ENCODE measurements at places on chromosomes 11 and 22.

DNA sequence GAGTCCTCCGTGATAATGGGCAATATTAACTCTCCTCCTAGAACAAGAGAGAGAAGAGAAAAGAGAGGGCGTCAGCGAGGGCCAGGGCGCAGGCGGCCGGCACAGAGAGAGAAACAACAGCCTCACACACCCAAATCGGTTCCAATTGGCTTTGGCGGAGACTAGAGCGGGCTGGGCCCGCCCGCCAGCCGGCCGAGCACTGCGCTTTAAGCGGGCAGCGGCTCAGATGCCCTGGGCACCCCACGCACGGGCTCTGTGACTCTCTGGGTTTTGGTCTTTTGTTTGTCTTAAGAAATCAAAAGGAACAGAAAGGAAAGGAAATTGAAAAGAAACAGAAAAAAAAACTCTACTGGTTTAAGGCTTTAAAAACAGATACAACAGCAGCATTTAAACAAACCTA lies 17.0 kb downstream of the SLC22A12 start:
- no peak for DNase-seq

- DNase-seq = no peak
These were observed 86.9 kb upstream of the ANO3 start for GRCh38 chr11:26245046-26245445.

DNA sequence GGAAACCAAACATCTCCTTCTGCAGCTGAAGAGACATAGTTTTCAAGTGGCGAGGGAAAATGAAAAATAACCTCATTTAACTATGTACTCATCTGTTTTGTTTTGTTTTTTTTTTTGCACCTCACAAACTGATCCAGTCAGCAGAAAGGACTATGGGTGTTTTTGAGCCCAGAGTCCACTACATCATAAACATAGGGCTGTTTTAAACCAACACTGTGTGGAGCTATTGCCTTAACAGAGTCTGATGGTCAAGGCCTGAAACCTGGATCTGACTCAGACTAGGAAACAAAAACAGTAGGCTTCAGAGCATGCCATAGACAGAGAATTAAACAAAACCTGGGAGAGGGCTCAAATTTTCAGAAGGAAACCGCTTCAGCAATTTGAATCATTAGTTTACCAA lies 99.3 kb upstream of the FSHB start:
- DNase-seq = no peak

- no peak for DNase-seq
These were observed 18.4 kb downstream of the OR51L1 start for GRCh38 chr11:5013012-5013411.

DNA sequence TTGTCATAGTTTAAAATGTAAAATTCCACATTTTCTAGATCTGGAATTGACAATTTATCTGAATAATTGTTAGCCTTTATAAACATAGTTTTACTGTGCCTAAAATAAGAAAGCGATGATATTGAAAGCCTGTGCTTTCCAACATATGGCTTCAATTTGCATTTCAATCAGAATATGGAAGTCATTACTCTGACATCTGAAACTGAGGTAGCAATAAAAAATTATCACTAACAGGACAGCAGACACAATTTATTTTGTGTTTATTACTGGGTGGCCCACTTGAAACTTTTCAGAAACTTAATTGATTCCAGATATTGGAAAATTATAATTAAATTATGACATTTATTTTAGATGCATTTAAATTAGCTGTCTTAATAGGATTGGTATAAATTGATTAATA lies 78.5 kb downstream of the TMEM135 start:
- no peak for DNase-seq

- no peak for DNase-seq
These were observed 9.3 kb upstream of the PDGFB start for GRCh38 chr22:39254122-39254521.

GRCh38 chr11:128690665-128691101 lies 3.2 kb upstream of the FLI1 start:
- no peak for DNase-seq

- DNase-seq = no peak
These were observed 123.4 kb upstream of the SYT13 start for GRCh38 chr11:45409587-45409986.

GRCh38 chr22:29487426-29487986 lies 7.5 kb downstream of the NEFH start:
- no peak for DNase-seq

DNA sequence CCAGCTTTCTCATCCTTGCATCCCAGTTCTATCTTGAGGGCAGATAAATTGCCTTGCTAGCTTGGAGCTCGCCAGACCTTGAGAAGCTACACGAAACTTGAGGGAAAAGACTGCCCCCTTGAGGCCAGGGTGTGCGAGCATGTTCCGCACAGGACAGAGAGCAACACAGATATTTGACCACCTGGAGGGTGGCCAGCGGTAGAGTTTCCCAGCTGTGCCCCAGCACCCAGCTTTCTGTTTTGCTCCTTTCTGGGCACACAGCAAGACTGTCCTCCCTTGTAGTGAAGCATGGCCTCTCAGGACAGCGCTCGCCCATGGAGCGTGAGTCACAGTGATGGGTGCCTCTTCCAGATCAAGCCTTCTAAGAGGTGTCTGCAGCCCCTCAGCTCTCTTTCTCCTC lies 23.5 kb downstream of the SPATA19 start:
- DNase-seq = peak; percentile 88

GRCh38 chr11:77147668-77148321 lies 19.7 kb downstream of the MYO7A start:
- DNase-seq = peak; percentile 61

DNA sequence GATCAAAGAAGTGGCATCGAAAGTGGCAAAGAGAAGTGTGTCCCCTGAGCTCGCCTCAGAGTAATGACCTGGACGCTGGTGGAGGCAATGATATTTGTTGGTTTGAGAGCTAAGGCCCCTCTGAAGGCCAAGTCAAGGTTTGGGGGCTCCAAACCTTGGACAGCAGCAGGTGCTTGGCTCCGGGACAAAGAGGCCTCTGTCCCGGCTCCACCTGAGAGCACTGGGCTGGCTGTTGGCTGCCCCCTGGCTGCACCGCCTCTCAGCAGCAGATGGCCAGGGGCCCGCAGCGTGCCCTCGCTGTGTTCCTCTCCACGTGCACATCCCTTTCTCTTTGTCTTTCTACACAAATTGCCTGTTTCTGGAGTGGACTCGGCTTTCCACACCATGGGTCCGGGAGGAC lies 301.3 kb downstream of the NTM start:
- no peak for DNase-seq

DNA sequence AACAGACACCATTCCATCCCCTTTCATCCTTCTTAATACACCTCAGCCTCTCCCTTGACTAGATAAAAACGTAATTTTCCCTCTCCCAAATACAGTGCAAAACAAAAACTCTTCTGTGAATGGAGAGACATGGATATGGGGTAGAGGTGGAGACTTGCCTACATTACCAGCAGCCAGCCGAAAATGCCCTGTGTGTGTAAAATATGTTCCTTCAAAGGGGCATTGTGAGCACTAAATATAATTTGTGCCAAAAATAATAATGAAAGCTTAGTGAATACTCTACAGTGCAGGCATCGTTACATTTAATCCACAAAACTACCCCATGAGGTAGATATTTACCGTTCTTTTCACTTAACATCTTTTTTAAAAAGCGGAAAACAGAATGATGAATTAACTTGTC lies 1.0 kb upstream of the TRIM44 start:
- no peak for DNase-seq

GRCh38 chr11:62791501-62792201 lies at the start of gene TMEM223:
Gene TMEM223, minus strand, starts transcription at chr11:62792006. Its CDS starts 12 bp downstream, at chr11:62791994.
- DNase-seq = peak; percentile 78

GRCh38 chr11:72525466-72525865 lies 91.1 kb upstream of the CLPB start:
- no peak for DNase-seq

GRCh38 chr11:16080688-16081381 lies 275.5 kb downstream of the SOX6 start:
- no peak for DNase-seq

DNA sequence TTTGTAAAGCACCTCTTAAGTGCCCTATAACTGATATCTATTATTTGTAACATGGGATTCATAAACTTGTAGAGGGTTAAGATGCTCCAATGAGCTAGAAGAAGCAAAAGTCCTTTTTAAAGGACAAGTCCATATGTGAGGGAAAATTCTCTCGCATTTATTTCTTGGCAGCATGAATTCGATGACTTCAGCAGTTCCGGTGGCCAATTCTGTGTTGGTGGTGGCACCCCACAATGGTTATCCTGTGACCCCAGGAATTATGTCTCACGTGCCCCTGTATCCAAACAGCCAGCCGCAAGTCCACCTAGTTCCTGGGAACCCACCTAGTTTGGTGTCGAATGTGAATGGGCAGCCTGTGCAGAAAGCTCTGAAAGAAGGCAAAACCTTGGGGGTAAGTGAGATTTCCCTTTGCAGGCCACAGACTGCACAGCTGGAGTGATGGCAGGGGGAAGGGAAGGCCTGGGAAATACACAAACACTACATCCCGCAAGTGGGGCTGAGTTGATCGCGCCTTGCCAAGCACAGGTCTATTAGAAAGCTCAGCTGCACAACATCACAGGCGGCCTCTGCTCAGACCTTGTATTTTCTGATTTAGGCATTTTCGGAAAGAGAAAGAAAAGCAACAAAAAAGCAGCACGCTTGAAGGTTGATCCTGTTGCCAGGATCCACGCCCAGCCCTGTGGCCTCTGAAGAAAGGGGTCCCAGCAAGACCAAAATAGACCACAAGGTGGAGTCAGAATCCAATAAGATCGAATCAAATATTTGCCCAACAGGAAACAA lies 1.5 kb downstream of the MS4A8 start:
- no peak for DNase-seq

DNA sequence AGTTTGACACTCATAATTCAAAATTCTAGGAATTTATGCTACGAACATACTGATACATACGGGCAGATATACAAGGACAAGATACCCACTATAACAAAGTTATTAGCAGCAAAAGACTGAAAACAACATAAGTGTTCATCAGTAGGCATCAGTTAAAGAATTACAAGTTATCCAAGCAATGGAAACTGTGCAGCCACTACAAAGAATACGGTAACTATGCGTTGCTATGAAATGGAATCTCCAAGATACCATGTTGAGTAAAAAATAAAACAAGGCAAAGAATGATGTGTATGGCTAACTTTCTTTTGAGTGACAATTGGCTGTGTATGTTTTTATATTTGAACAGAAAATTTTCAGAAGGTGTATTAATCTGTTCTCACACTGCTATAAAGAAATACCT lies 151.7 kb downstream of the ADAMTS15 start:
- DNase-seq = no peak

Data from D721Med (cell line).